Hematopoietic multipotent progenitor cell treated with erythropoietin and hydrocortisone succinate and interleukin-3 and kit ligand, for 4 days (in vitro differentiated cells): ENCODE measurements at places on chromosomes 1 and 21.
A peak's percentile ranks its signal among the peaks of the same experiment; 100 is the strongest.

DNA sequence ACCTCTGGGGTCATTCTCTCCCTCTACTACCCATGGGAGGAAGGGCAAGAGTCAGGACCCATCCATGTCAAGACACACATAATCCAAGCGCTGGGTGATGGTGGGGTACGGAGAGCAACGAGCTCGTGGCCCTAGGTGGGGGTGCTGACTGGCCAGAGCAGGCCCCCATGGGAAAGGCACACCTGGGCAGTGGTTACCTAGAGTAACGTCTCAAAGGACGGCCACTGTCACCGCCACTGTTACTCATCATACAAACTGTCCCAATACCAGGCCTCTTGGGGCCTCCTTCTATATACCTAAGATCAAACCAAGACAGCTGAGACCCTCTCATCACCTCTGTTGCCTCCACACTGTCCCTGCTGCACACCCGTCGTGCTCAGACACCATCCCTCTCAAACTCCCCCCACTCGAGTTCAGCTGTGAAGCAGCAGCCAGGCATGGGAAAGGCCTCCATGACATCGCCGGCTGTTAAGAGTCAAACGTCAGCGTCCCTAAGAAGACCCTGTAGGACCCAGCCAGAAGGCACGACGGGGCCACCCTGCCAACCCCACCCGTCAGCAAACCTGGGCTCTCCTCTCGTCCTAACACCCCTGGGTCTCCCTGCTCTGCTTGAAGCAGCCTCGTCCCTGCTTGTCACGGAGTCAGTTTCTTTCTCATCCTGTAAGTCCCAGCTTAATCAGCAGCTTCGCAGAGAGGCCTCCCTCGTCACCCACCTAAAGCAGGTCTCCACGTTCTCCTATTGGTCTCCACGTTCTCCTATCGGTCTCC, 15.3 kb downstream of the NPHP4 start:
- no peak for DNase-seq

- no peak for DNase-seq
These were observed 30.2 kb downstream of the LDLRAP1 start for GRCh38 chr1:25573591-25573930.

DNA sequence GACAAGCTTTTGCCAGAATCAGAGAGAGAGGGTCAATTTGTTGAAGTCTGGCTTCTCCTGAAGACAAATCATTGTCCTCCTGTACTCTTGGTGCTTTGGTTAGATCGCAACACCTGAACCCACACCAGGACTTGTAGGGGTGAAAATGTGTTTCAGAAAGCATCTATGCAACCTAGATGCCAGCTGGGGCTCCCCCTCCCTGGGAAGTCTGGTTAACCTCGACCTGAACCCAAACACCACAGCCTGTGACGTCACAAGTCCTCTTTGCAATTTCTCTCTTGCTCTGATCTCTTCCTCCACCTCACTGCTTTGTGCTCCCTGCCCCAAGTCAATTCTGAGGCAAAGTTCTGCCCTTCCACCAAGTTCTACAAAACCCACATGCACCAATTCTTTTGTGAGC, 42.8 kb upstream of the USP24 start:
- peak; percentile 36 for DNase-seq

GRCh38 chr1:117147856-117148588, 26.5 kb upstream of the TRIM45 start:
- DNase-seq = no peak

DNA sequence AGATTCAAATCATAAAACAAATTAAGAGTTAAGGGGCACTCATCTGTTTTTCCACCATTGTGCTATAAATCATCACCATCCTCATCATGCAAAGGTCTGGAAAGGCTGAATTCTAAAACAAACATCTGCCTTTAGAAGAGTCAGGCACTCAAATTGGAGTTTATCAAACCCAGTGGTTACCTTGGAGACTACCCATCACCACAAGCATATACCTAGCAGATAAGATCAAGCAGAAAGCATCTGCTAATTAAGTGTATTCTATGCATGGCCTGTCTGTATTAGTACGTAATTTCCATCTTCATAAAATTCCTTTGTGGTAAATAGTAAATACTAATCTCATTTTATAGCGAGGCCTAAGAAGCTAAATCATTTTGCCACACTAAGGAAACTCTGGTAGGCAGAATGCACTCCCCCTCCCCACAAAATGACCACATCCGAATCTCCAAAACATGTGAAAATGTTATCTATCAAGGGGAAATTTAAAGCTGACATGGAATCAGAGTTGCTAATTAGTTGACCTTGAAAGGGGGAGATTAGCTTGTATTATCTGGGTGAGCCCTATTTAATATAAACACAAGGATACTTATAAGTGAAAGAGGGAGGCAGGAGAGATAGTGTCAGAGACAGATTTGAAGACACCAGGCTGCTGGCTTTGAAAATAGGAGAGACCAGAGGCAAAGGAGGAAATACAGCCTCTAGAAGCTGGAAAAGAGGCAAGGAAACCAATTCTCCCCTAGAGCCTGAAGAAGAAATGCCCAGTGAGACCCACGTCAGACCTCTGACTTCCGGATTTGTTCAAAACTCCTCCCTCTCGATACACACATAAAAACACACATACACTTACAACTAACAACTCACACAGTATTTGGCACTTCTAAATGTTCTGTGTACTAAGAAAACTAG, 23.2 kb downstream of the ARID4B start:
- peak; percentile 69 for DNase-seq

- DNase-seq = no peak
These were observed 10.6 kb downstream of the SRSF4 start for GRCh38 chr1:29171089-29171488.

GRCh38 chr1:92949937-92950817, 11.1 kb downstream of the DIPK1A start:
- no peak for DNase-seq

DNA sequence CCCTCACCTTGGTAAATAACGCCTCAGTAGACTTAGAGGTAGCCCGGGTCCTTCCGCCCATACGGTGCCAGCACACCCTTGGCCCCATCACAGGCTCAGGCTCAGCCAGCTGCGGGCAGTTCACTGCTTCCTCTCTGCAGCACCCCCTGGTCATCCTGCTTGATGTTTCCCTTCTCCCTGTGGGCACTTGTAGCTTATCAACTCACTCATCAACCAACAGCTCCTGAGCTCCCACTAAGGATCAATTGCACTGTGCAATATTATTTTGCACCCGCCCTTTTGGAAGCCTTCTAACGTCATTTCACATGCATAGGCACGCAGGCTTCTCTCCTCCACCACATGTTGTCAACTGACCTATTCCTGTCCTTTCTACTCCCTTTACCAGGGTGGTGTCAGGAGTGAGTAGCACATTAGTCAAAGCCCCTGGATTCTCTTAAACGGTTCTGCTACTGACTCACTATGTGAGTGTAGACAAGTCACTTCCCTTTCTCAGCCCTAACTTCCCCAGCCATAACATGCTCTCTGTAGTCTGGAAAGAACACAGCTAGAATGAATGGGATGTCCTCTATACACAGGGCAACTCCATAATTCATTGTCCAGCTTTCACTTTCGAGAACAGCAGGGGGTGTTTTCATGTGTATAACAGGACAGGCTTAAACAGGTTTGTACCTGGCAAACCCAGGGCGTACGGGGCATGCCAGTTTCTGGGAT, 47.1 kb upstream of the IRF2BP2 start:
- peak; percentile 67 for DNase-seq
